ENCODE measurements at places on chromosomes 7 and 10.

- DNase-seq = peak; percentile 24
Observed at GRCh38 chr10:88851706-88852105, at the start of gene ANKRD22. TSS of gene ANKRD22 (minus strand) at chr10:88851844. CDS start at chr10:88851607, 237 bp downstream.

DNA sequence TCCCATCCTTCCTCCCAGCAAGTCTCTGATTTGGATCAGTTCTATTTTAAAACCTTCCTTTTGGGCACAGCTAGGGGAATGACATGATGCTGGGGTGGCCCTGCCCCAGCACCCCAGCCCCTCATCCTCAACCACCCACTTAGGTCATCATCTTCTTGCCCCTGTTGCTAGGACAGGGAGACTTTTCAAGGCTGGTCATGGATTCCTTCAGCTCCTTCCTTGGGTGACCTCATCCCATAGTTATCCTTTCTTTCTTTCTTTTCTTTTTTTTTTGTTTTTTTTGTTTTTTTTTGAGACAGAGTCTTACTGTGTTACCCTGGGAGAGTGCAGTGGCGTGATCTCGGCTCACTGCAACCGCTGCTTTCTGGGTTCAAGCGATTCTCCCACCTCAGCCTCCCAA lies 127.2 kb downstream of the WDFY4 start:
- no peak for DNase-seq

GRCh38 chr7:21251151-21251800 lies 176.6 kb upstream of the SP4 start:
- DNase-seq = peak; percentile 55

DNA sequence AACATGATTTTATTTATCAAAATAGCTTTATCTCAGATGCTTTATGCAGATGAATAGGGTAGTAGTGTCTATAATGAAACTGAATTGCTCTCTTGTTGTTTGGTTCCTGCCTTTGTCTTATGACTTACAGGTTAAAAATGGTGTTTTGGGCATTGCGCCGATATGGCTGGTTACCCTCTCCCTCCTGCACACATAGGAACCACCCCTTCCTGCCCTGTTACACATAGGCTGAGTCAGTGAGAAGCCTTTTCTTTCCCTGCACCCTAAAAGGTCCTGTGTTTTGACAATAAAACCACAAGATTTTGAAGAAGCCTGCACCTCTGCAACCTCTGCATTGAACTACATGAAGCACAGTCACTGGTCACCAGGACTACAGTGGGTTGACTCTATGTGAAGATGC lies 655.8 kb upstream of the ANKRD30A start:
- DNase-seq = no peak

GRCh38 chr7:139169816-139170215 lies 60.3 kb upstream of the ZC3HAV1 start:
- DNase-seq = no peak

DNA sequence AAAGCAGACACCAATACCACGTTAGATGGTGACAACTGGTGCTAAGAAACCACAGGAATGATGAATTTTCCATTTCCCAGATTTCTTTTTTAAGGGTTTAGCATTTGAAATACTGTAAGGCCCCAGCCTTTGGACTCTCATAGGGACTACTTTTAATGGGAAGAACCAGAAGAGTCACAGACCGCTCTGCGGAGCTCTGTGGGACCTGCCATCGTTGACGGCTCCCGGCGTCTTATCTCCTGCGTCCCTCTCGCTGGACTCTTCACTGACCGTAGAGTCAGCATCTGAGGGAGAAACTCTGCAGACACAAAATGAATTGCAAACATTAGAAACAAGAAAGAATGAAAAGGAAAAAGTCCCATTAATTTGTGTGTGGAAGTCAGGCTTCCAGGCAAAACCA lies 81.4 kb upstream of the ATP6V0A4 start:
- DNase-seq = no peak

DNA sequence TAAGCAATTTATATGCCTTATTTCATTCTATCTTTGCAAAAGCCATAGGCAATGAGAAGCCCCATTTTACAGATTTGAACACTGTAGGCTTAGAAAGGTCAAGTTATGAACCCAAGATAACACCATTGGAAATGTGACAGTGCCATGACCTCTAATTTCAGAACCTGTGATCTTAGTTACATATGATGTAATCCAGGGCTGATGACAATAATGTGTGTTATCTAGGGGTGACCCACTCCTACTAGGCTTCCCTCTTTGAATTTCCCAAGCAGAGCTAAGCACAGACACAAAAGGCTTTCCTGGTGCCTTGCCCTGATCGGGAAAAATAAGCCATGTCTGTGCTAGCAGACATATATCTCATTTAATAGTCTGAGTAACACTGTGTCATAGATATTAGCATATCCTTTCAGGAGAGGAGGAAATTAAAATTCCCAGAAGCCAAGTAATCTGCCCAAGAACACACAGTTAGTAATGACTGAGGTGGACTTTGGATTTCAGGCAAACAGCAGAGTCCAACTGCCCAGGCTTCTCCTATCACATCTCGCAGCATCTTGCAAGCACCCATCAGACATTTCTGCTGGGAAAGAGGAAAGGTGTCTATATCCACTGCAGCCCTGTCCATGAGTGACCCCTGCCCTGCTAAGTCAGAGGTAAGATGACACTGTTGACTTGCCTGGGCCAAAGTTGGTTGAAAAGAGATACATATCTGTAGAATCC lies 2.8 kb upstream of the TECTB start:
- DNase-seq = no peak

- DNase-seq = no peak
Observed at GRCh38 chr10:96250349-96250748, 21.0 kb downstream of the BLNK start.

GRCh38 chr10:45040921-45041542 lies 40.3 kb downstream of the ZNF22 start:
- no peak for DNase-seq

- DNase-seq = no peak
Observed at GRCh38 chr10:70283445-70284399, at the start of gene NPFFR1. TSS of gene NPFFR1 (minus strand) at chr10:70284004. CDS start at chr10:70283676, 328 bp downstream.

GRCh38 chr7:87658553-87658952 lies 30.4 kb downstream of the RUNDC3B start:
- no peak for DNase-seq

DNA sequence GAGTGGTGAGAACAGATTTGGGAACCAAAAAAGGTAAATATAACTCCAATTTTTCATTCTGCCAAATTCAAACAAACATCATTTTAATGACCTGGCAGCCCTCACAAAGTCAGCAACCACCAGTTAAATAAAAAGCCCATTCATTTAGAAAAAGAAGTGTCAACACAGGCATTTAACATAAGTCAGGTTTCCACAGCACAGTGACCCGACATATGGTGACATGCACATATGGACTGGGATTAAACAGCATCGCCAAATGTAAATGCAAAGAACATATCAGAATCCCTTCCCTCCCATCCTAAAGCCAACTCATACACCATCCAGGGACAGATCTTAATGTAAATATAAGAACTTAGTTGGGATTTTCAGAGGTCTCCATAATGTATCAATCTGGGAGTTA lies 293.2 kb downstream of the FGFR2 start:
- no peak for DNase-seq

DNA sequence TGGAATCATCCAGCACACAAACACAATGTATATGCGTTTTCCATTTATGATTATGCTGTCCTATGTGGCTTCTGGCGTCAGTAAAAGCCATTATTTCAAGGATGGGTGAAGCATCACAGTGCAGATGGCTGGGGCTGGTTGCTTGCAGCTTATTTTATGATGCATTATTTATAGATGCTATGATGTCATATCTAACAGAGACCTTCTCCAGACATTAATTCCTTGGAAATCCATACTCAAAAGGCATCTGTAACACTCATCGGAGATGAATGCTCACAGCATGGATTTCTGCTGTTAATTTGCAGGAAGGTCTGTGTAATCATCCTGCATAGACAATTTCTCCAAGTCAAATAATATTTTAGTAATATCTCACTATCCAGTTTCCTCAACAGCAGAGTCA lies 7.2 kb downstream of the RGS10 start:
- no peak for DNase-seq

GRCh38 chr10:71864911-71865361 lies 13.9 kb upstream of the PSAP start:
- DNase-seq = no peak

GRCh38 chr7:16755397-16755796 lies 1.8 kb downstream of the TSPAN13 start:
- DNase-seq = no peak

DNA sequence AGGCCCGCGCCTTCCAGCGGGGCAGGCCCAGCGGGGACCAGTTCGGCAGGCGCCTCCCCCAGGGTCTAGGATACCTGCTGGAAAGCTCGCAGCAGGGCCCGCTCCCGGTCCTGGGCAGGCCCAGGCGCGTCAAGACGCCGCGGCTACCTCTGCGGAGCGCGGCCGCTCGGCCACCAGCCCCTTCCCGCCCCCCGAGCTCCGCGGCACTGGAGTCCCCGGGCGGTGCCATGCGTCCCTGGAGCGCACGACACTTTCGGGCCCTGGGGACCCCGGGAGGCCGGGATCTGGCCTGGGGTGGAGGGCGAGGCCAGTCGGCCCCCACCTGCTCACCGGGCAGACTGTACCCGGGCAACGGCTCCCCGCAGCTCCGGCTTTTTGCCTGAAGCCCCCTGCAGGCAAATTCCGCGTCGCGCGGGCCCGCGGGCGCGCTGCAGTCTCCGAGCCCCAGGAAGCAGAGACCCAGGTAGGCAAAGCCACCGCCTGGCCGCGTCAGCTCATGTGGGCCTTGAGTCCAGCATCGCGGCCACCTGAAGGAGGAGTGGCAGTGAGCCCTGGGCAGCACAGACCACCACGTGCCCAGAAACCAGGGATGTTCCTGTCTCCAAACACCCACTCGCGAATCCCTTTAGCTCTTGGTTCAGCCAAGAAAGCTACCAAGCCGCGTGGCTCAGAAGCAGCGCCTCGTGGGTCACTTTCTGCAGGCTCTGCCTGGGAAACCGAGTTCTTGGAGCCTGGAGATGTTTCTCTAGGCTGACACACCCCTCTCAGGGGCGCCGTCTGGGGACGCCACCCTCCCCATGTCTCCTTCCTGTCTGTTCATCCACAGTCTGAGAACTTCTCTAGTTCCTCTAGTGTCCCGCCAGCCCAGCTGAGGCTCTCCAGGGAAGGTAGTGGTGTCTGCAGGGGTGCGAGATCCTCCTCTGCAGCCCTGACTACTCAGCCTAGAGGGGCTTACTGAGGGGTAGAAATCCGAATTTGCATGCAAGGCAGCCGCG lies 46.1 kb upstream of the APBB1IP start:
- DNase-seq = no peak

GRCh38 chr7:36527549-36527913 lies 137.9 kb downstream of the ANLN start:
- no peak for DNase-seq

Data from NCI-H345 (cell line).